ENCODE measurements at places on chromosomes 7 and 10.

- no peak for DNase-seq
Observed at GRCh38 chr7:21912305-21912704, 33.4 kb downstream of the CDCA7L start.

DNA sequence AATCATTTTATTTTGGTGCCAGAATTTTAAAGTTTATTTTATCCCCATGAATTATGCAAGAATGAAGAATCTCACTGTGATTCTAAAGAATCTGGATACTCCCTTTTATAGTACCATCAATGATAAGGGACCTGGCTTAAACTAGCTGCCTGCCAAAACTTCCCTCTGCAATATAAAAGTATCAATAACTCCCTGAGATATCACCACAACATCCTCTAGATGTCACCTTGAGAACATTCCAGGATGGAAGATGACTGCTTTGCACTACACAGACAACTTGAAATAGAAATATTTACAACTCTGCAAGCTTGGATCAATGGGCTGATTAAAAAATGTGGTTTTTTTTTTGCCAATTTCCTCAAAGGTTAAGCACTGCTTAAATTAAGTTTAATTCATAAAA is 142.1 kb downstream of the SLC25A13 start:
- no peak for DNase-seq

- DNase-seq: no peak
Observed at GRCh38 chr7:43674559-43675436, 54.5 kb downstream of the COA1 start.

DNA sequence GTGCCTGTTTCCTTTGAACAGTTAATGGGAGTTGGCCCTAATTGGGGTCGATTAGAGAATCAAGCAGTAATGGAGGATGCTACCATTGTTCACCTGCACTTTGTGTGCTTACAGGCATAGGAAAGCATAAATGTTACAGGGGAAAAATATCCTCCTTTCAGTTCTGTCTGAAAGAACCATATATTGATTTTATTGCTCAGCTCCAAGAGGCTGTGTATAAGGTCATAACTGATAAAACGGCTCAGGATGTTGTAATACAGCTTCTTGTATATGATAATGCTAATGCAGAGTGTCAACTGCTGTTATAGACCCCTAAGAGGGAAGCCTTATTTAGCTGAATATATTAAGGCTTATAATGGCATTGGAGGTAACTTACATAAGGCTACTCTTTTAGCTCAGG is 32.9 kb upstream of the AKR1C2 start:
- DNase-seq: no peak

GRCh38 chr10:128628252-128628651 is 502.0 kb upstream of the MKI67 start:
- no peak for DNase-seq

- no peak for DNase-seq
Observed at GRCh38 chr10:52276986-52277385, 37.1 kb upstream of the DKK1 start.

- DNase-seq: no peak
Observed at GRCh38 chr7:22913158-22913557, 90.5 kb upstream of the TOMM7 start.

- DNase-seq: no peak
Observed at GRCh38 chr10:105328503-105329133, 687.5 kb downstream of the SORCS3 start.

DNA sequence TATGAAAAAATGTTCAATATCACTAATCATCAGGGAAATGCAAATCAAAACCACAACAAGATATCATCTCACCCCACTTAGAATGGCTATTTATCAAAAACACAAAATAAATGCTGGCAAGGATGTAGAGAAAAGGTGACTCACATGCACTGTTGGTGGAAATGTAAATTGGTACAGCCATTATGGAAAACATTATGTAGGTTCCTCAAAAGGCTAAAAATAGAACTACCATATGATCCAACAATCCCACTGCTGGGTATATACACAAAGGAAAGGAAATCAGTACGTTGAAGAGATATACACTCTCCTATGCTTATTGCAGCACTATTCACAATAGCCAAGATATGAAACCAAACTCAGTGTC is 50.2 kb downstream of the CDK1 start:
- DNase-seq: no peak

DNA sequence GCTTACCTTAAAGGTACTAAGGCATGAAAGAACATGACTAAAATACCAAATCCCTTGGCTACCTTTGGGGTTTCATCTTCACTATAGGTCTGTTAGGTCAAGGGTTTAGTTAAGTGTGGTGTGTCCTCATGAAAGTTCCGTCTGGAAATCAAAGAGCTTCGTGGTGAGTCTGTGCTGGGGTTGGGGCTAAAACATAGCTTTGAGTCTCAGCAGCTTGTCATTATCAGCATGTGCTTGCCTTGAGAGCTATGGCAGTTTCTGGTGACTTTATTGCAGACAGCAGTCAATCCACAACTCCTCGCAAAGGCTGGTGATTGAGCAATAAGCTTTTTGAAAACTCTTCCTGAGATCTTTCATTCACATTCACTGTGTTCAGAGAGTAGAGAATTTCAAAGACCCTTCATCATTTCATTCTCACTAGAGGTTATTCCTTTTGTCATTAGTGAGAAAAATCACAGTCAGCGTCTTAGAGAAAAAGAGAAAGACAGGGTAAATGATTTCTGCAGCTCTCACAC is 53.2 kb upstream of the CCDC6 start:
- no peak for DNase-seq

DNA sequence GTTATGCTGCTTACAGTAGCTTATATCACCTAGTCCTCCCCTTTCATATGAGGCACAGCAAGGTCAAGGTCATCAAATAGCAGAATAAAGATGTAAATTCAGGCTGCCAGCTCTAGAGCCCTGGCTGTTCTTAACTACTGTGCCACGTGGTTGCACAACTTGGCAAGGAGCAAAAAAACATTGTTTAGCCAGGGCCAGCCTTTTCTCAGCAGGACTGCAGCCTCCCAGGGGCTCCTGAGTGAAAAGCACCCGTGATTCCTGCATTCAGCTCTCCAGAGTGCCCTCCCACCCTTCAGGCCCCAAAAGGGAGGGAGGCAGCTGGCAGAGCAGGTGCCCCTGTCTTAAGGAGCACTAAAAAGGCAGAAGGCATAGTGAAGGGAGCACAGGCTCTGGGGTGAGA is 31.8 kb upstream of the TM9SF3 start:
- no peak for DNase-seq

- DNase-seq: no peak
Observed at GRCh38 chr10:34912771-34913170, 97.7 kb upstream of the PARD3 start.

DNA sequence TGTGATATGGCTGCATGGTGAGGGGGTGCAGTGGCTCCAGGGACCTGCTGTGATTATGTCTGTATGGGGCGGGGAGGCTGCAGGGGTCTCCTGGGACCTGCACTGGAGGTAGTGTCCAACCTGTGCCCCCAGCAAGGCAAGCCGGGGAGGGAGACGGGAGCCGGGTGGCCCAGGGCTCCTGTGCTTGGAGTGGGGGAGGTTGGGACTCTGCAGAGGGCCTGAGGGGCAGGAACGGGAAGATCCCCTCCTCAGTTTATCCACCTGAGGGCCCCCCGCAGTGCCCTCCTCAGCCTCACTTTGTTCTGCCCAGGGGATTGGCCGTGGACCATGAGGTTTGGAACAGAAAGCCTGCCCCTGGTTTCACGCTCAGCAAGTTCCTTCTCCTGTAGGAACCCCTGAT is 22.8 kb upstream of the PWWP2B start:
- DNase-seq: no peak

GRCh38 chr7:7274782-7275181 is 92.4 kb downstream of the C1GALT1 start:
- no peak for DNase-seq

DNA sequence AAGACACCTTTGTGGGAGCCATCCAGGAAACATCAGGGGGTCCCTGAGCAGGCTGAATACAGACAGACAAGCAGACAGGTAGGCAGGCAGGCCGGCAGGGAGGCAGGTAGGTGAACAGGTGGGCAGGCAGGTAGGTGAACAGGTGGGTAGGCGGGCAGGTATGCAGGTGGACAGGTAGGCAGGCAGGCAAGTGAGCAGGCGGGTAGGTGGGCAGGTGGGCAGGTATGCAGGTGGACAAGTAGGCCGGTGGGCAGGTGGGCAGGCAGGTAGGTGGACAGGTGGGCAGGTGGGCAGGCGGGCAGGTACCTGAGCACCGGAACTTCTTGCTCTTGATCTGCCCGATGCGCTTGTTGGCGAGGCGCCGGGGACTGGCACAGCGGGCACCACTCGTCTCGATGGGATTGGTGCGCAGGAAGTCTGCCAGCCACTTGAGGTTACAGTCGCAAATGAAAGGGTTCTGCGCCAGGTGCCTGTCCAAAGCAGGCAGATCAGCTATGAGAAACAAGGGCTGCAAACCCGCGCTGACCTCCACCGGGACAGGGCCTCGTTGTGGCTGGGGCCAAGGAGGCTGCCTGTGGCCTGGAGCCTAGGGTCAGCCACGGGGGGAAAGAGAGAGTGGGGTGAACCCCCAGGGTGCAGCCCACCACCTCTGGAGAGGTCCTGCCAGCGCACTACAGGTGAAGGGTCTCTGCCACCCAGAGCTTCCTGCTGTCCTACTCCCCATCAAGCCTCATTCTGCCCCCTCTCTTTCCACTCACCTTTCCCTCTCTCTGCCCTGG is 136.9 kb downstream of the SLIT1 start:
- DNase-seq: no peak

GRCh38 chr7:137342265-137342664 is 1.3 kb downstream of the PTN start:
- no peak for DNase-seq

DNA sequence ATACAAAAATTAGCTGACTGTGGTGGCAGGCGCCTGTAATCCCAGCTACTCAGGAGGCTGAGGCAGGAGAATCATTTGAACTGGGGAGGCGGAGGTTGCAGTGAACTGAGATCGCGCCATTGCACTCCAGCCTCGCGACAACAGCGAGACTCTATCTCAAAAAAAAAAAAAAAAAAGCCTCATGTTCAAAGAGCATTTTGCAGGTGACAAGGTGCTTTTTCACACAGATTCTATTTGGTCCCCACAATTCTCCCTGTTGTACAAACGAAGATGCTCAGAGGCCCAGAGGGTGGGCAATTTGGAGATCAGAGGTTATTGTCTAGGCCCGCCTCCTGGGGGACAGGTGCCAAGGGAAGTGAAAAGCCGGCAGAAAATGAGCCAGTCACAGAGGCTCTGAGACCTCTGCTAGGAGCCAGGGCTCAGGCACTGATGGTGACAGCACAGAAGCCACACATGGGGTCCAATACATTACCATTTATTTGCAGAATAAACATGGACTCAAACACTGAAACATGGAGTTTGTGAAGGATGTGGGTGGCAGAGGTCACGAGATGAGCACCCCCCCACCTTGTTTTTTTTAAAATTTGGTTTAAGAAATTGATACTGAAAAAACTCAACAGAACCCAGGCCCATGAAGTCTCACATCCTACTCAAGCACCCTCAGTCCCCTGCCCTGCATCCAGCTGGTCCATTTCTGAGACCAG is 882 bp upstream of the GAL3ST4 start:
- no peak for DNase-seq

DNA sequence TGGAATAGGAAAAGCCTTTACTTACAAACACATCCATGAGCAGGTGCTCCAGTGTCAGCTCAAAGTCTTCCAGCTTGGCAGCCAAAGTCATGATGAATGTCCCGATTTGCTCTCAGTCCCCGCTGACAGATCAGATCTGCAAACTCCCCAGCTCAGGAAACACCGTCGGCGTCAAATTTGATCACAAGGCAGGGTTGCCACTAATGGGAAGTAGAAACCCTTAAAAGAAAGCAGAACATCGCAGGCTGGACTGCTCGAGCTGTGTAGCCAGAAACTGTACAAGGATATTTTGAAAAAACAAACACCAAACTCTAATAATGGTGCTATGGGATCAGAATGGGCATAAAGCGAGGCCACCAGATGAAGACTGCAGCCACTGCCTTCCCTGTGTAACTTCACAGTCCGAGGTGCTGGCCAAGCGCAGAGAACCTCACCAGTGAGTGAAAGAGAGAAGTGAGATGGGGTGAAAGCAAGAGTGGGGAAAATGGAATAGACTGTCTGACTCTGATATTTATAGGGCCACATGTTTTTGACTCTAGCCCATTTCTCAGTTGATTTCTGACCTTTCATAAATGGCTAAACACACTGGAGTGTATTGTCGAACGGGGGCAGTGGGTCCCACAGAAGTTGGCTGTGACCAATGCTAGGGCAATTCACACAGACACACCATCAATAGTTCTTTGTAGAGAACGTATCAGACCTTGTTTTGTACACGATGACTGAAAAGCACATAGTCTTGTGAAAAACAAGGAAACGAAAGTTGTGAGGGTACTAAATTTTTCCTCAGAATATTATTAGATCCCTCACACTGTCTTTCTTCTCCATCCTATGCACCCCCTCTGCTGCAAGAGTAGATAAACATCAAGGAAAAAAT is 306.2 kb downstream of the FRMD4A start:
- no peak for DNase-seq

DNA sequence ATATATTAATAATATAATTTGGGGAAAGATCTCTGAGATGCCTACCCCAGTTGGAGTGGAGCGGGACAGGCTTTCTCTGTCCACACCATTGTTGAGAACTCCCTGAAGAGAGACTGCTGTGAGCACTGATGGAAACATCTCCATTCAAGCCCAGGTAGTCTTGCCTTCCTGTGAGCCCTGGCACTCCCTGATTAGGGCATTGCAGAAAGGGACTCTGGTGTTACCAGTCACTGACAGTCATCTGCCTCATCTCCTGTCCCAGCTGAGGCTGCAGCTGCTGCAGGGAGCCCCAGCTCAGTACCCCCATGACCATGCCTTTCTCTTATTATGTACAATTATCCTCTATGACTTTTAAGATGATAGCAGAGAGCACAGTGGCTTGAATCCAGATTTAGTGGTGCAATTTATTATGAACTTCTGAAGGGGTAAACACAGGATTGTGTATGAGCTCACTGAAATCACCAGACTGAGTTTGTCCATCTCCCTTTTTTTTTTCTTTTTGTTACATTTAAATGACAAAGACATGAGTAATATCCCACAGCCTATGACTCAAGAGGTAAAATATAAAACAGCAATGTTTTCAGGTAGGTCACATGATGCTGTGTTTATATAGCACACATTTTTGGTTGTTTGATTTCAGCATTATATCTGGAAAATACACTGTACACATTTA is 236.9 kb downstream of the SLC25A13 start:
- DNase-seq: no peak

- peak; percentile 28 for DNase-seq
Observed at GRCh38 chr10:122565766-122566206, 5.2 kb downstream of the DMBT1 start.

DNA sequence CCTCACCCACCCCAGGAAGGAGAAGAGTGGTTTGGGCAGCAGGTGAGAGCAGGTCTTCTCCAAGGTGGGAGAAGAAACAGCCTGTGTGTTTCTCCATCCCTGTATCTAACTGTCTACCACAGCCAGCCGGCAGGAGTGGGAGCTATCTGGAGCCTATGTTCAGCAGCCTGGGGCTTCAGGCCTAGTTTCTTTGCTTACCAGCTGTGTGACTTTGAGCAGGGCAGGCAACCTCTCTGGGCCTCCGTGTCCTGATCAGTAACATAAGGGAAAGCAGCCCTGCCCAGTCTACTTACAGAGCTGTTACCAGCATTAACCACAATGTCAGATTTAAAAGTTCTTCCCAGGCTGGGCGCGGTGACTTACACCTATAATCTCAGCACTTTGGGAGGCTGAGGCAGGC is 450.7 kb upstream of the ZMIZ1 start:
- no peak for DNase-seq

All from thoracic aorta (tissue), 2 donors.